ENCODE measurements at places on chromosomes 16 and 17.

- DNase-seq = no peak
Observed at GRCh38 chr17:70076831-70077230, 1.8 kb downstream of the KCNJ16 start.

GRCh38 chr17:67208232-67208631 is 36.8 kb downstream of the HELZ start:
- no peak for DNase-seq

DNA sequence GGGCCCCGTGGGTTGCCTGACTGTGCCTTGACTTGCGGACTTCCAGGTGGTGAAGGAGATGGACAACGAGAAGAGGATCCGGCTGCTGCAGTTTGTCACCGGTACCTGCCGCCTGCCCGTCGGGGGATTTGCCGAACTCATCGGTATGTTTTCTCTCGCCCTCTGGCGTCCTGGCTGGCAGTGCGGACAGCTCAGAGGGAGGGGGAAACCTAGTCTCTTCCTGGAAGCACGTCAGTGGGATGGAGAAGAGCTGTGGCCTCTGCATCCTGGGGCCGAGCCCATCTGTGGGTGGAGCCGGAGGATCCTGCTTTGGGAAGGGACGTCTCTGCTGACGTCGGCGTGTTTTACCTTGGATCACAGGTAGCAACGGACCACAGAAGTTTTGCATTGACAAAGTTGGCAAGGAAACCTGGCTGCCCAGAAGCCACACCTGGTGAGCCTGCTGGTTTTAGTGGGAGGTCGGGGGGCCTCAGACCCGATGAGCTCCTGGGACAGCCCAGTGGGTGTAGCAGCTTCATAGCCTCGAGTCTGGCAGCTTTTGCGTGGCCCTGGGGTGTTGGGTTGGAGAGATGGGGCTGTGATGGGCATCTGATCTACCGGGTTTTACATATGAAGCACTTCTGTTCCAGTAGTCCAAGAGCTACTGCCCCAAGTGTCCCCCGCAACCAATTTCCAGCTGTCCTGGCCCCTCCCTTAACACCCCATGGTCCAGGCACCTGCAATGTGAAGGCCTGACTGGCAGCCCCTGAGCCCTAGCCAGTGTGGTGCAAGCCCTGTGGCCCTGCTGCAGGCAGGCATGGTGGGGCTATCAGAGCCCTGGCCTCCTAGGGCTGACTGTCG is 11.9 kb upstream of the CLEC18A start:
- no peak for DNase-seq

- DNase-seq = peak; percentile 47
Observed at GRCh38 chr16:24504472-24505345, 34.7 kb upstream of the RBBP6 start.

DNA sequence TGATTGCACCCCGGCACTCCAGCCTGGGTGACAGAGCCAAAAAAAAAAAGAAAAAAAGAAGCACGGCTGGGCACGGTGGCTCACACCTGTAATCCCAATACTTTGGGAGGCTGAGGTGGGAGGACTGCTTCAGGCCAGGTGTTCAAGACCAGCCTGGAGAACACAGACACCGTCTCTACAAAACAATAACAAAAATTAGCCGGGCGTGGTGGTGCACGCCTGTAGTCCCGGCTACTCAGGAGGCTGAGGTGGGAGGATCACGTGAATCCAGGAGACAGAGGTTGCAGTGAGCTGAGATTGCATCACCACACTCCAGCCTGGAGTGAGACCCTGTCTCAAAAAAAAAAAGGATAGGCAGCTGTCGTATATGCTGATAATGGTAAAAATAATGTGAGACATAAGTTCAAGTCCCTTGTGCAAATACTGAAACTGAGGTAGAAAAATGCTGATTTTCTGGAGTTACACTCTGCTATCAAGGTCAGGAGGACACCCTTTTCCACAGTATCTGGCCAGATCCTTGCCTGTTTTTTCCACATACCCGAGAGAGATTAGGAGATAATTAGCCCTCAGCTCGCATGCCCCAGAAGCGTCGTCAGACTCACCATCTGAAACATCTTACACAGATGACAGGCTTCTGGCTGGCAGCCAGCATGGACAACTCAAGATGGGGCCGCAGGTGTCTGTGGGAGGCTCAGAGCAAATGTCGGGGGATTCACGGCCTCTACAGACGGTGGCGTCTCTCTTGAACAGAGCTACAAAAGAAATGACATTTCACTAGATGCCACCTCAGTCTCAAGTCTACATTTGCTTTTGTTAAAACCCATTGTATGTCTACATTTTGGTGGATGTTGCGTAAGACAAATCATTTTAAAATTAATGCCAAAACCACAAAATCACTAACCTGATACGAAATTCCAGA is 36.8 kb downstream of the WDR45B start:
- DNase-seq = no peak

DNA sequence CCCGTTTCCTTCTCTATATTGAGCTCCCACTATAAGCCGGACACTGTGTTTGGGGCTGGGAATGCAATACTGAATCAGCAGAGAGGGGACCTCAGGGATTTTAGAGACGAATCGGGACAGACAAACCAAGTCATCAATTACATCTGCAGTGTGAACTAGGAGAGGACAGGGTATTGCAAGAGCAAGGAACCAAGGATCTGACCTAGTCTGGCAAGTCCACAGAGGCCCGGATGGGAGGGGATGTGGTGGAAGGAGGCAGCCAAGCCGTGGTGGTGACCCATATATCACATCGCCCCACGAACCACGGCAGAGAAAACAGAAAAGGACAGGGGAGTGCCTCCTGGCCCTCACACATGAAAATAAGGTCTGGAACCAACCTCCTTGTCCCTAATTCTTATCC is 28.1 kb upstream of the NXPH3 start:
- DNase-seq = no peak
